ENCODE measurements at places on chromosomes 1 and 21.

- peak; percentile 3 for DNase-seq
Observed at GRCh38 chr1:24277420-24278169, 41.6 kb upstream of the GRHL3 start.

- no peak for DNase-seq
Observed at GRCh38 chr1:222931023-222931422, 116.2 kb downstream of the DISP1 start.

- DNase-seq, result no peak
Observed at GRCh38 chr1:2326524-2326923, 64.8 kb downstream of the MORN1 start.

GRCh38 chr1:86542631-86543030, 4.2 kb upstream of the CLCA4 start:
- DNase-seq, result no peak

- no peak for DNase-seq
Observed at GRCh38 chr1:43415901-43416300, 26.2 kb downstream of the SZT2 start.

DNA sequence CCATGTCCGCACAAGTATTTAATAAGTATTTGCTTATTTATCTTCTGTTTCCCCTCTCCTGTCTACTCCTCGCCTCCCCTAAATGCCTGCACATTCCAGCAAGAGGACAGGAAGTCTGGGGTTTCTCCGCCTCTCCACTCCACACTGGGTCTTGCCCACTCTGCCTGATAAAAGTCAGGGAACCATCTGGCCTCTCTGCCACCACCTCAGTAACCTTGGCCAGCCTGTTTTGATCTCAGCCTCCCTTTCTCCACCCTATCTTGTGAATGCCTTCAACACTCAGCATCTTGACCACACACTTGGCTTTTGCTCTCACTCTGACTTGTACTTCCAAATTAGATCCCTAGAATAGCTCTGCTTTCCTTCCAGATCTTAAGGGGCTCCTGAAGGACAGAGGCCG, 165.3 kb upstream of the UBE2U start:
- DNase-seq, result no peak

DNA sequence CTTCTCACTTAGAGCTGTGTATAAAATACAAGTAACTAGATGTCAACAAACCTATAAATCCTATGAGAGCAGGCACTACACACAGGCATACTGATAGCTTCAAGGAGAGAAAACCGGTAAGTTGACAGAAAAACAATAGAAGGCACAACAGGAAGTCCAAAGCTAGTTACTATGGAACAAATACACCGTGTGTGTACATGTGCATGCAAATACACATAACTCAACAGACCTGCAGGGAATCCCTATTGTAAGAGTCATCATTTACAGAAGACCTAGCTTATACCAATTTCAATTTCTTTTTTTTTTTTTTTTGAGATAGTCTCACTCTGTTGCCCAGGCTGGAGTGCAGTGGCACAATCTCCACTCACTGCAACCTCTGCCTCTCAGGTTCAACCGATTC, 26.3 kb downstream of the JAK1 start:
- no peak for DNase-seq

GRCh38 chr1:77556045-77556444, 126.4 kb downstream of the ZZZ3 start:
- DNase-seq, result no peak

- DNase-seq, result no peak
Observed at GRCh38 chr1:41875487-41875886, 43.2 kb downstream of the HIVEP3 start.

DNA sequence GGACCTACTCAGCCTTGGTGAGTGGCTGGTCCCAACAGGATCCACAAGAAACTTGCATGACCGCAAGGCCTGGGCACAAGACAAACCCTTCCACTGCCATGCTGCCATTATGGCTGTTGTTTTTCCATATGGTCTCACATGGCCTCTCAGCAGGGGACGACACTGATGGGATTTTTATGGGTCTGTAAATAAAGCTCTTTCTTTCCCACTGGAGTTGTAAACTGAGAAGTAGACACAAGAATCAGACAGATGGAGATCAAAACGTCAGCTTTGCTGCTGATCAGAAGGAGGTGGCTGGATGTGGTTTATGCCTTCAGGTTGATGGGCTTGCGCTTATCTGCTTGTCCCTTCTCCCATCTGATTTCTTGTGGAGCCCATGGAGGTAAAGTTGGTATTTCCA, 138.1 kb upstream of the KCNJ6 start:
- no peak for DNase-seq

DNA sequence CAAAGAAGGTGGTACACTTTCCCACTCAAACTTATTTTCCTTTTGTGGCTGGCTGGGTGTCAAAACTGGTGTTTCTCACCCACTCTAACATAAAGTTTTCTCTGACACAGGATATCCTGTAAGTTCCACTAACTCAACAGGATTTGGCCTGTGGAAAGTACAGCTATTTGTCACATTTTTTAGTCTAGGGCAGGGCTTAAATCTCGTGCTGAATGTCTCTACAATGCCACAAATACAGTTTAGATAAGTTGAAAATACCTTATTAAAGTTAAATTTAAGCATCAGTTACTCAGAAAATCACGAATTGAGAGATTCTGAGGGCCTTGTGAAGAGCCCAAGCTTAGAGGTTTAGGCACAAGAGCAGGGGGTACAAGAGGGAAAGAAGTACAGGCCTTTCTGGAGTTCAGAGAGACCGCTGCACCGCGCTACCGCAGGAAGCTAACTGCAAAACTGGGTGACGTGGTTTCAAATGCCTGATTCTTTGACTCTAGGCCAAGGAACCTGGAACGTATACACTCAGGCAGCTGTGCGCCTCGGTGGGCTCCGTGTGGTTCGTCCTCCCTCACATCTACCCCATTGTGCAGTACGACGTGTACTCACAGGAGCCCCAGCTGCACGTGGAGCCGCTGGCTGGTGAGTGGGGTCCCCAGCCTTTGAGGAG, 23.4 kb upstream of the PWP2 start:
- peak; percentile 70 for DNase-seq

DNA sequence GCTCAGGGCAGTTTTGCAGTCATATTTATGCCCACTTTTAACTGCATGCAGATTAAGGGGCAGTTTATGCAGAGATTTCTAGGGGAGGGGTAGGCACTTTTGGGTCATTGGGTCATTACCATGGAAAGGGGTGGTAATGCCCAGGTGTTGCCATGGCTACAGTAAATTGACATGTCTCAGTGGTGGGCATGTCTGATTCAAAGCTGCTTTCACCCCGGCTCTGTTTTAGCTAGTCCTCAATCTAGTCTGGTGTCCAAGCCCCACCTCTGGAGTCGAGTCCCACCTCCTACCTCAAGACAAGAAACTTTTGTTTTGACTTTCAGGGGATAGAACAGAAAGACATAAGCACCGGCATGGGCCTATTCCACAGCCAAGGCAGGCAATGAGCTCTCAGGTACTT, 8.9 kb upstream of the NEK2 start:
- no peak for DNase-seq

DNA sequence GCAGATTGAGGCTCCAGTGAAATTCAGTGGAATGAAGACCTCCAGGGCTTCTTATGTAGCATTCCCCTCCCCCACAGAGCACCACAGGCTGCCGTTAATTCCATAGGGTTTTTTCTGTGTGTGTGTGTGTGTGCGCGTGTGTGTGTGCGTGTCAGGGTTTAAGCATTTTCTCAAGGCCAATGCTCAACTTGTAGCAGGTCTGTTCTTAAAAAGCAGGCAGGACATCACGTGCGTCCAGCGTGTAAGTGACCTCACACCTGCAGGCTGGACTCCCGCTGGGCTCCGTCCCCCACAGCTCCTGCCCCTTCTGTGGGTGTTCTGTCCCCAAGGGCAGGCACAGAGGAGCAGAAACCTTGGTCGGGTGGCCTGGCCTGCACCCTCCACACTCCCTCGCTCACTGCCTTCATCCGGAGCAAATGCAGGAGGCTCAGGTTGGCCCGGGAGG, 5.3 kb downstream of the PRDM16 start:
- no peak for DNase-seq

DNA sequence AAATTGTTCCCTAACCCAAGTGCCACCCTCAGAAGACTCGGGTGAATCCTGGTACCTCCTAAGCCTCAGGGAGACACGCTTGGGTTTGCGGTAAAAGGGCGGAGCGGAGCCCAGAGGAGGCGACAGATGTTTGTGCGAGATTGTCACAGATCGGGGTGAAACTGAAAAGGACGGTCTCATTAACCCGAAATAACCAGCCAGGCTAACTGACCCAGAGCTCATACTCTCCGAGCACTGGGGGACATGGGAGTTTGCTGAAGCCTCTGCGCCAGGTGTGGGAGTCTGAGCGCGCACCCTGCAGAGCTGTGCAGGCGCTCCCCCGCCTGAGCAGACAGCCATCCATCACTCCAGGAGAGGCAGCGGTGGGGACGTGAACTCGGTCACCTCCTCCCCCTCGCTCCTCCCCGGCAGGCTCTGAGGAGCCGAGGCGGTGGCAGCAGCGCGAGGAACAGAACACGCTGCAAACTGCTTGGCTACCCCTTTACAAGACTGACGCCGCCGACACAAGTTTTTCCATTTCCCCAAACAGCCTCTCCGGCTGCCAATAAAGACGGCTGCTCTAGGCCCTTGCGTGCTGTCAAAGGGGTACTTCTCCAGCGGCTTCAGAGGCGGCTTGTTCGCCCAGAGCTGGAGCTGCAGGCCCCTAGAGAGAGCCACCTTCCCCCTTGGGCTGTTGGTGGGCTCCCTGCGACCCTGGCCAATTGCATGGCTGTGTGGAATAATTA, 43.5 kb downstream of the RRAGC start:
- DNase-seq, result no peak

DNA sequence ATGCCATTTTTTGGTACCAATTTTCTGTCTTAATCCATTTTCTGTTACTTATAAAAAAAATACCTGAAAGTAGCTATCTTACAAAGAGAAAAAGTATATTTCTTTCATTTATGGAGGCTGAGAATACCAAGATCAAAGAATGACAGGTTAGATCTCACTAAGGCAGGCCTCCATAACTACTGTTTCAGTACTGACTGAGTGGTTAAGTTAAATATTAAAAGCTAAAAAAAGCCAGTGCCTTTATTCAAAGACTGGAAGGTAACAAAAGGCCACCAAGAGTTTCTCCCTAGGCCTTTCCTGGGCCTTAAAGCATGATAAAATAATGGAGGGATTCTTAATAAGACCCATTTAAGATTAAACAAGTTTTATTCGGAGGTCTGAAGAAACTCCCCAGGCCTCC, 687.7 kb upstream of the ADGRL4 start:
- DNase-seq, result no peak

- DNase-seq, result no peak
Observed at GRCh38 chr1:235199441-235199840, 38.4 kb upstream of the RBM34 start.

GRCh38 chr1:9494936-9495758, 44.1 kb upstream of the SLC25A33 start:
- DNase-seq, result peak; percentile 65

DNA sequence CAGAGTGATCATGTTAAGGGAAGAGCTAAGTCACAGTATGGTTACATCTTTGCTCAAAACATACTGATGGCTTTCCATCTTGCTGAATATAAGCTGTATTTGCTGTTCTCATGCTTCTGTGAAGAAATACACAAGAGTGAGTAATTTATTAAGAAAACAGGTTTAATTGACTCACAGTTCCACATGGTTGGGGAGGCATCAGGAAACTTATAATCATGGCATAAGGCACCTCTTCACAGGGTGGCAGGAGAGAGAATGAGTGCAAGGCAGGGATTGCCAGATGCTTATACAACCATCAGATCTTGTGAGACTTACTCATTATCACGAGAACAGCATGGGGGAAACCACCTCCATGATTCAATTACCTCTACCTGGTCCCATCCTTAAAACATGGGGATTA, 24.4 kb upstream of the RGS5 start:
- no peak for DNase-seq

DNA sequence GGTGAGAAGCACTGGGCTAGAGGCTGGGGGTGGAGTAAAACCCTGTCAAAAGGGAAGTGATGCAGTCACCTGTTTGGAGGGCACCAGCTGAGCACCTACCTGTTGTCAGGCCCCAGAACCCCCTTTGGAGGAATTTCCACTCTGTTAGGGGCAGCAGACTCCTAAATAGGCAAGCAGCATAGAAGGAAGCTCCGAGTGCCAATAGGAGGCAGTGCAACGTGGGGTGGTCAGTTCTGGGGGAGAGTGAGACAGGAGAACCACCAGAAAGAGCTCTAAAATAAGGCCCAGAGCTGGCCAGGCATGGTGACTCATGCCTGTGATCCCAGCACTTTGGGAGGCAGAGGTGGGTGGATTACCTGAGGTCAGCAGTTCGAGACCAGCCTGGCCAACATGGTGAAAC, 203.7 kb upstream of the ZC3H12A start:
- no peak for DNase-seq

GRCh38 chr1:19643121-19643520, 990 bp upstream of the NBL1 start:
- no peak for DNase-seq

DNA sequence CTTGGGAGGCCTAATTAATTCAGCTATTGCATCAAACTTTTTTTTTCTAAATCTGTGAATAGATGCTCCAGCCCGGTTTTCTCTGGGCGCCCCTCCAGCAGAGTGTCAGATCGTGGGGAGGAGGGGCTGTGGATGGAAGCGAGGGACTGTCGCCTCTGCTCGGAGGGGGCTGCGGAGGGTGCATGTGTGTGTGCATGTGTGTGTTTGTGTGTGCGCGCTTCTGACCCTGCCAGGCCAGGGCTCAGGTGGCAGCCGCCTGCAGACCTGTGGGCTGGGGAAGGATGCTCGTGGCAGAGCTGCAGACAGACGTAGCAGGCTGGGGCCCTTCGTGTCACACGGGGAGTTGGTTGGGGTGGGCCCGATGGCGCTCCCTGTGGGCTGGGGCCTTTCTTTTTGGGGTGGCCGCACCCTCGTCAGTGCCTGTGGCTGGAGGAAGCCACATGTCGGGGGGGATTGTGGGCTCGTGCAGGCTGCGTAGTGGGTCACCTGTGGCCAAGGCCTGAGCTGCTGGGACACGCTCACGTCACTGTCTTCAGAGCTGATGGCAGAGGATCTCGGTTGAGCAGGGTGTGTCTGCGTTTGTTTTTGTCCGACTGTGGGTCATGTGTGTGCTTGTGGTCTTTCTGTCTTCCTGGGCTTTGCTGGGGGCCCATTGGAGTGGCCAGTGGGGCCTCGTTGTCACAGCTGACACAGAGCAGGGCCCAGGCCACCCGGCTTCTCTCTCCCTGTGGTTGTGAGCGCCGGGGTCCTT, 2.8 kb downstream of the SKI start:
- DNase-seq, result peak; percentile 68

GRCh38 chr1:119958223-119958622, 61.9 kb upstream of the ADAM30 start:
- no peak for DNase-seq

- no peak for DNase-seq
Observed at GRCh38 chr21:42993051-42993712, 18.8 kb downstream of the PKNOX1 start.

Measured in CD4-positive, alpha-beta T cell treated with Interleukin-12 subunit alpha and Interleukin-12 subunit beta, for 1 hour (primary cell).